ENCODE measurements at places on chromosomes 12 and 14.

- no peak for DNase-seq
These were observed 6.7 kb downstream of the ARHGEF25 start for GRCh38 chr12:57617942-57618341.

DNA sequence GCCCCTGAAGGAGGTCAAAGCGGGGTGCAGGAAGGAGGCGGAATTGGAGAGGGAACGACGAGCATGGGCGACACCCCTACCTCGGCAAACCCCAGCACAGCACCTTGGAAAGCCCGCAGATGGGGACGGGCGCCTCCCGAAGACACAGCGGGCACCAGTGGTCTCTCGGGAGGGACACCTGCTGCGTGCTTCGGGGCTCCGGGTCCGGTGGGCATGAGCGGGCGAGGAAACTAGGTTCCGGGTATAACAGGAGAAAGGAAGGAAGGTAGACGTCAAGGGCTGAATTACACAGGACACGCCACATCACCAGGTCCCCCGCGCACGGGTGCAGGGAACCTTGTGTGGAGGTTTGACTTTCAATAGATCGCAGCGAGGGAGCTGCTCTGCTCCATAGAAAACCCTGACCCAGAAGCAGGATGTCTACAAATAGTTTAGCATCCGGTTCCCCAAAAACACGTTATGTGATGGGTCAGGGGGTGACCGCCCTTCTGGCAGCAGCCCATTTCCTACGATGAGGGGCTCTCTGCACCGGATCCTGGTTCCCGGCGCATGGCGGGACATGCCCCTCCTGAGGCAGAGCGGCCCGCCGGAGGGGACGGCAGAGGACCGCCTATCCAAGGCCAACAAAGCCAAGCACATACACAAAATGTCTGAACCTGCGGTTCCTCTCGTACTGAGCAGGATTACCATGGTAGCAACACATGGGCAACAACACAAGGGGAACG is 196.9 kb downstream of the ALG10 start:
- DNase-seq: peak; percentile 43

DNA sequence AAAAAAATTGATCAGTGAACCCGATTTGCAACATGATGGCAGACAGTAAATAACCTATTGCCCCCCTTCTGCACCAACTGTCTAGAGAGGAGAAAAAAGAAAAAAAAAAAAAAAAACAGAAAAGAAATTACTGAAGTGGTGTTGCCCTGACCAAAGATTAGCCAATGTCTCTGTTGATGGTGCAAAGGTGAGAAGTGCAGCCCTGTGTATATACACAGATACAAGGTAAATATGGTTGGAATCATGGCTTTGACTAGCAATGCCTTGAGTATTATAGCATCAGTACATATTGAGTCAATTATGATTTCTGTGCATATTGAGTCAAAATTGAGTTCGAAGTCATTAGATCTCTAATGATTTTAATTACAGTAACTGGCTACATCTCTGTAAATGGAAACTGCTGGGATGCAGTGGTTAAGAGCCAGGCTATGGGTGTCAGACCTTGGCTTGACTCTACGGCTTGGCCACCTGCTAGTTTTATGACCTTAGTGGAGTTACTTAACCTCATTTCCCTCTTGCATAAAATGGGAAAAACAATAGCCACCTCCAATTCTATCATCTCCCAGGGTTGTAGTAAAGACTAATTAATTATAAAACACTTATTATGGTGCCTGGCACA is 51.0 kb downstream of the EGLN3 start:
- DNase-seq: no peak

- no peak for DNase-seq
These were observed 671 bp downstream of the ESYT1 start for GRCh38 chr12:56128670-56129205.

DNA sequence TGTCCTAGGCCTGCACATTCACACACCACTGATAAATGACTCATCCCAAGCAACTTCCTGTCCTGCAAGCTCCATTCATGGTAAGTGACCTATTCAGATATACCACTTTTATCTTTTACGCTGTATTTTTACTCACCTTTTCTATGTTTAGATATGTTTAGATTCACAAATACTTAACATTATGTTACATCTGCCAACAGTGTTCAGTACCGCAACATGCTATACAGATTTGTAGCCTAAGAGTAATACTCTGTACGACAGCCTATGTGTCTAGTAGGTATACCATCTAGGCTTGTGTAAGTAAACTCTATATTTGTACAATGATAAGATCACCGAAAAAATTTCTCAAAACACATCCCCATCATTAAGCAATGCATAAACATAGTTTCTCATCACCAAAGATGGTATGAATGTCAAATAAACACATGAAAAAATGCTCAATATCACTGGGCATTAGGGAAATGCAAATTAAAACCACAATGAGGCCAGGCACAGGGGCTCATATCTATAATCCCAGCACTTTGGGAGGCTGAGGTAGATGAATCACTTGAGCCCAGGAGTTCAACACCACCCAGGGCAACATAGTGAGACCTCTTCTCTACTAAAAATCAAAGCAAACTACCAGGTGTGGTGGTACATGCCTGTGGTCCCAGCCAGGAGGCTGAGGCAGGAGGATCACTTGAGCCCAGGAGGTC is 20.7 kb downstream of the ATXN2 start:
- DNase-seq: no peak

DNA sequence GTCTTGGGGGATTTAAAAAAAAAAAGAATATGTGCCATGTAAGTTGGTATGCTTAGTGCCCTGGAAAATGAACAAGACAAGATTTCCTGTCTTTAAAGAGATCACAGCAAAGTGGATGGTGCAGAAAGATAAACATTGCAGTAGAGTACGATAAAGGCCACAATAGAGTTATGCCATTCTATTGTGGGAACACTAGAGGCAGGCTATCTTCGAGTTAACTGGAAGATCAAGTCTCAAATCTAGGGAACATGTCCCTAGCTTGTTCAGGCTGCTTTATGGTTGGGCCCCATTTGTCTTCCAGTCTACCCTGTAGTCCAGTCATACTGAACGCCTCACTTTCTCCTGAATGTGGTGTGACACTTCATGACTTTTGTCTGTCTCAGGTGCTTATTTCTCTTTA is 18.7 kb upstream of the CCT2 start:
- no peak for DNase-seq

DNA sequence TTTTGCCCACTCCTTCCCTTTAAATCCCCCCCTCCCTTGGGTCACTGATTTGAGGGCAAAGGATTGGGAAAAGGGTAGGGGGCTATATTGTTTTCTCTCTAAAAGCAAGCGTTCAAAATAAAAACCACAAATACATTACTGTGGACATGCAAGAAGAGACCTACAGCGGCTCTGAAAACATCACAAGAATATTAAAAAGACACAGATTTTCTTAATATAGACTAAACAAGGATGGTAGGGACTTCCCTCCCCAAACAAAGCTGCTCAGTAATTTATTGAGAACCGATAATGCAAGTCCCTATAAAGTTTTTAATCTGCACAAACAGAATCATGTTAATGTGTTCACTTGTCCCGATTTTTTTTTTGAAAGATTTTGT is 12.9 kb downstream of the TBX3 start:
- no peak for DNase-seq

- peak; percentile 45 for DNase-seq
These were observed 126.4 kb downstream of the DUSP6 start for GRCh38 chr12:89225808-89226411.
